ENCODE measurements at places on chromosomes 7 and 10.

GRCh38 chr7:2120841-2121830, 111.6 kb downstream of the MAD1L1 start:
- no peak for DNase-seq

DNA sequence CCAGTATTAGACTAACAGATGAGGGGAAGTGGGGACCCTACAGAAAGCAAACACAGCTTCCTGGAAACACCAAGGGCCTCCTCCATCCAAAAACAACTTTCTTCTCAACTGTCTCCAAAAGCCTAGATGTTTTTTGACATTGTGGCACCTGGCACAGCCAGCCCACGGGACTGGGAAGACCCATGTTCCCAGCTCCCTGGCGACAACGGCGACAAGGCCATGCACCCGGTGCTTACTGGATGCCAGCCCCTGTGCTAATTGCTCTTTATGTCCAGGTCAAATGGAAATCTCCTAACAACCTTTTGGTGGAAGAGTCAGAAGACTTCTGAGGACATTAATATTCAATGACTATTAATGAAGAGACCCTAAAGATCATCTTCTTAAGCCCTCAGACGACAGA, 7.1 kb downstream of the FGFR2 start:
- no peak for DNase-seq

DNA sequence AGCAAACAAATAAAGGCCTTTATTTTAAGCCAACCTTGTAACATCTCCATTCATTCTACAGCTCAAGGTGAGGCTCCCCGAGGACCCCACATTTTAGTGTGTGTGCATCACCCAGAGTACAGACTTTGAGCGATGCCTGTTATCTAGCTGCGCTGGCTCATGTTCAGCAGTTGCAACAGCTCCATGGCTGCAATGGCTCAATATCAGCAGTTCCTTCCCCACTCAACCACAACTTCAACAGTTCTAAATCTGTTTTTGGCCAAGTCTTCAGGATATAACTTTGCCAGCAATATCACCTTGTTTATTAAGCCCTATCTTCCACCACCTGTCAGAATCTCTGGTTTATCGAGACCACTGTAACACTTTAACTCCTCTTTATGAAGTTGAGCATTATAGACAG, 95.8 kb downstream of the WNT2 start:
- no peak for DNase-seq

DNA sequence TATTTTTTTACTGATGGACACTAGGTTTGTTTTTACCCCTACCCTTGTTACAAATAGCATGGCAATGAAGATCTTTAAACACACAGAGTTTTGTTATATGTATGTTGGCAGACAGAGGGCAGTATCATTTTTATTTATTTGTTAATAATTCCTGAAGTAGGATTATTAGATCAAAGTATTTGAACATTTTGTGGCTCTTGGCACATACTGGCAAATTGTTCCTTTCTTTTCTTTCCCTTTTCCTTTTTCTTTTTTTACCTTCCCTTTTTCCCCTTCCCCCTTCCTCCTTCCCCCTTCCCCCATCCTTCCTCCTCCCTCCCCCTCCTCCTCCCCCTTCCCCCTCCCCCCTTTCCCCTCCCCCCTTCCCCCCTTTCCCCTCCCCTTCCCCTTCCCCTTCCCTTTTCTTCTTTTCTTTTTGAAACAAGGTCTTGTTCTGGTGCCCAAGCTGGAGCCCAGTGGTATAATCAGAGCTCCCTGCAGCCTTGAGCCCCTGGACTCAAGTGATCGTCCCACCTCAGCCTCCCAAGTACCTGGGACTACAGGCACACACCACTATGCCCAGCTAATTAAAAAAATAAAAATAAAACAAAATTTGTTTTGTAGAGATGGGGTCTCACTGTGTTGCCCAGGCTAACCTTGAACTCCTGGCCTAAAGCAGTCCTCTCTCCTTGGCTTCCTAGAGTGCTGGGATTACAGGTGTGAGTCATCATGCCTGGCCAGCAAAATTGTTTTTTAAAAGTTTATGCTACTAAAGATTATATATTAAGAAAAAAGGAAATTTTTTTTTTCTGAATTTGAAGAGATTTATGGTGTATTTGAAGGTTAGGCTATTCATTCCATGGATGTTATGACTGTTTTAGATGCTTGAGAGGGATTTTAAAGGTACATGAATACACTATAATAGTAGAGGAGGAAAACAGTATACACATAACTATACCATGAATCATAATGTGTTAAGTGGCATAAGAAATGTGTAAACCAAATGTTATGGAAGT, 39.3 kb downstream of the SEPTIN7 start:
- no peak for DNase-seq

DNA sequence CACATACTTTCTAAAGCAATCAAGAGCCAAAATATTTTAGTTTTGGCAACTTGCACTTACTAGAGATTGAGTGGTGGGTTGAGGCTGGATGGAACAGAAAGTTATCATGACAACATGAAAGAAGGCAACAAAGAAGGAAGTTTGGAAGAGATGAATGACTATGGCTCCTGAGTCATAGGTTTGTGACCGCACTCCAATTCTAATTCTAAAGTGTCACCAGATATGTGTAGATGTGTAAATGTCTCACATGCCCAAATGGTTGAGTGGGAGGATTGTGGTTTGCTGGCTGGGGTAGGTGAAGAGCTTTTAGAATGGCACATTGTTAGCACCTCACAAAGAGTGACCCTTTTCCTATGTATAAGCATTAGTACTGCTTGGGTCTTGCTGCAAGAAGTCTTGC, 20.2 kb downstream of the TAS2R16 start:
- no peak for DNase-seq

- DNase-seq: no peak
These were observed 352.7 kb downstream of the PHTF2 start for GRCh38 chr7:78151229-78151628.

- DNase-seq: no peak
These were observed 45.1 kb upstream of the NPTX2 start for GRCh38 chr7:98571986-98572385.

DNA sequence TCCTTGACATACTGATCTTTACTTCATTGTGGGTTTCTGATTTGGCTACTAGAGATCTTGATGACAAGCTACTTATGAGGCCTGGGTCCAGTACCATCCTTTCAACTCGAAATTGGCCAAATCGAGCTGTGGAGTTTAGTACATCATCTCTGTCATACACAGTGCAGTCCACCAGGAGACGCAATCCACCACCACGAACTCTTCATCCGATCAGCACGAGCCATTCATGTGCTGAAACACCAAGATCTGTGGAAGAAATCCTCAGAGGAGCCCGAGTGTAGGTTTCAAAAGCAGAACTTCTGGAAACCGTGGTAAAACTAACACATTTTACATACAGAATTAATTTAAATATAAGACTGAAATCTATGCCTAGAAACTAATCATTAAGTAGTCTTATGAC, 14.2 kb downstream of the DNAJC9 start:
- no peak for DNase-seq

GRCh38 chr7:25870574-25870973, 281.4 kb upstream of the NFE2L3 start:
- DNase-seq: no peak

- DNase-seq: no peak
These were observed 142.7 kb downstream of the KMT2E start for GRCh38 chr7:105156731-105157130.

GRCh38 chr10:73892310-73893030, 18.1 kb upstream of the CAMK2G start:
- no peak for DNase-seq

DNA sequence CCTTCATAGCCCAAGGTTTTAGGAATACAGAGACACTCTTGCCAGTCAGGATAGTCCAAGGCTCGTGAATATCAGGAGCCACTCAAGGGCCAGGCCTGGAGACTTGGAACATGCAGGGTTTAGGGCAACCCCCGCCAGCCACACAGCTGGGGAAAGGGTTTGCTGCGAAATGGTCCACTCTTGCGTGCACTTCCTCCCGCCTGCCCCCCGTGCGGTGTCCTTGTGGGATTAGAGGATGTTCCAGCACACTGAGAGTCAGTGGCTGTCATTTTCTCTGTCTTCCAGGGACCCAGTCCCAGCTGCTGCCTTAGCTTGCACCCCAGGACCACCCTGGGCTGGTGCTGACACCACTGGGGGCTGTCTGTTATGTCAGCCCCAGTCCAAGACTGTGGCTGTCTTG, 38.5 kb downstream of the POR start:
- no peak for DNase-seq

DNA sequence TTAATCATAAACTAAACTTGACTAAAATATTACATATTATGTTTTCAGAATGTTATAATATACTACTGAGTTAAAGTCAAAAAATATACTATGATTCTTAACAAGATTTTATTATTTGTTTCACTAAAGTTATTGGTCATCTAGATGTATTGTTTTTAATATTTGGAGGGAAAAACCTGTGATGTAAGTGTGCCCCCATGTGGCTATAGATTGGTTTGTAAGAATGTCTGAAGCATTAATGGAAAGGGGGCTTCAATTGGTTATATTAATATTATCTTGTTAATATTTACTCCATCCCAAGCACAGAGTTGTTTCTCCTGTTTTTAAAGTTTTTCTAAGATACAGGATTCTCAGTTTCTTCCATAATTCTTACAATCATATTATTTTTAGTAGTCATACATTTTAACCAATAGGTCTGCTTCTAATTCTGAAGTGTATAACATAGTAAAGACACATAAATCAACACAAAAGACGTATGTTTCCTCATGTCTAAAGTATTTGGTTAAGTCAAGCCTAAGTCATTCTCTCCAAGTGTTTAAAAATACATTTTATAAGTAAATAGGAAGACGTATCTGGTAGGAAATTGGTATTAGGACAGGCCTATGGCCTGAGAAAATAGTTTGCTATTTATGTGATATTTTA, 58.0 kb downstream of the GNAT3 start:
- DNase-seq: peak; percentile 30

- peak; percentile 72 for DNase-seq
These were observed at the start of gene AP5Z1 for GRCh38 chr7:4775250-4775847. Gene AP5Z1 (plus strand): TSS chr7:4775623. CDS start chr7:4775716, 93 bp downstream.

DNA sequence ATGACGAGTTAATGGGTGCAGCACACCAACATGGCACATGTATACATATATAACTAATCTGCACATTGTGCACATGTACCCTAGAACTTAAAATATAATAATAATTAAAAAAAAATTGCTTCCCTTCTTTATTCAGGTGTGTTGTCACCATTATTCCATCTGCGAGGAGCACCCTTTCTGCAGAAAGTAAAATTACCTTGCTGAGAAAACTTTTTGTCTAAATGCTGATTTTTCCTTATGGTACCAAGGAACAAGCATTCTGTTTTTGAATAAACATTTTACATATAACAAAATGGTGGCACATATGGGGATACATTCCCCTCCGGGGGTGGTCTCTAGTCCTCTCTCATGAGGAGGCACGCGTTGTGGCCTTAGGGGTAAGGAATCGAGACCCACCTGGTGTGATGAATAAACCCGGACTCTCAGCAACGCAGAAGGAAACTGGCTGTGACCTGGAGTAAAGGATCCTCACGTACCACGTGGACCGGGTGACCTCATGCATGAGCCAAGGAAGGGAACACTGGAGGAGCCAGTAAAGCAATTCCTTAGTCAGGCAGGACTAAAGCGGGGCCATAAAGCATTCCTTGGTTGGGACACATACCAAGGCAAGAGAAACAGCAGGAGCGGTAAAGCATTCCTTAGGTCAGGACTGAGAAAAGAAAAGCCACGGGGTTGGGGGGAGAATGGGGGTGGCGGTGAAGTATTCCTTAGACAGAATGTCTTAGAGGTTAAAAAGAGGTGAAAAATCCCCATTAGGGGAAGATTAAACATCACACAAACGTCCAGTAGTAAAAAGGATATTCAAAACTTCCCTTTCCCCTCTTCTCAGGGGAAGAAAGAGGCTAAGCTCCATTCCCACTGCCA, 20.8 kb upstream of the OPTN start:
- no peak for DNase-seq

GRCh38 chr7:152050547-152050971, 25.1 kb downstream of the GALNT11 start:
- no peak for DNase-seq

GRCh38 chr10:11184093-11184492, 166.4 kb downstream of the CELF2 start:
- DNase-seq: no peak

- no peak for DNase-seq
These were observed 97.8 kb upstream of the KLF6 start for GRCh38 chr10:3882855-3883254.

DNA sequence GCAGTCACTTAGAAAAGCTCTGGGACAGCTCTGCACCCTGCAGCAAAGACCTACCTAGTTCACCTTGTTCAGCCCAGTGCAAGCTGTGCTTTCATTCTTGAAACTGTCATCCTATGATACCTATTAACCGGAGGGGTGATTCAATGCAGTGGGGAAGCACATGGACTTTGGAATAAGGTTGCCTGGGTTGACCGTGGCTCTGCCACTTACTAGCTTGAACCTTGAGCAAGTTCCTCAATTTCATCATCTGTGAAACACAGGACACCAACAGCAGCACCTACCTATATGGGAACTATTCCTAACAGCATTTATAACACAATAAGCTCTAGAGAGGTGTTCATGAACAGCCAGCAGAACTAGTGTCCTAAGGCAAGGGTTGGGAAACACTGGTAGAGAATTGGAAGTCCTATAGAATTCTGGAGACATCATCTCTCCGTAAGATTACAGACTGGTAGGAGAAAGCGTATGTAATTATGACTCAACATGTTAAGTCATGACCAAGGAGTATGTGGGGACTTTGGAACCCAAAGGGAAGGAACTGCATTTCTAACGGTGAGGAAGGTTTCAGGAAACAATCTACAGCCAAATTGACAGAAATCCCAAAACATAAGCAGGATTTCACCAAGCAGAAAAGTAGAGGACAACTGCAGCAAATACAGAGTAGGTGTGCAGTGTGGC, 270.0 kb downstream of the USP6NL start:
- no peak for DNase-seq

DNA sequence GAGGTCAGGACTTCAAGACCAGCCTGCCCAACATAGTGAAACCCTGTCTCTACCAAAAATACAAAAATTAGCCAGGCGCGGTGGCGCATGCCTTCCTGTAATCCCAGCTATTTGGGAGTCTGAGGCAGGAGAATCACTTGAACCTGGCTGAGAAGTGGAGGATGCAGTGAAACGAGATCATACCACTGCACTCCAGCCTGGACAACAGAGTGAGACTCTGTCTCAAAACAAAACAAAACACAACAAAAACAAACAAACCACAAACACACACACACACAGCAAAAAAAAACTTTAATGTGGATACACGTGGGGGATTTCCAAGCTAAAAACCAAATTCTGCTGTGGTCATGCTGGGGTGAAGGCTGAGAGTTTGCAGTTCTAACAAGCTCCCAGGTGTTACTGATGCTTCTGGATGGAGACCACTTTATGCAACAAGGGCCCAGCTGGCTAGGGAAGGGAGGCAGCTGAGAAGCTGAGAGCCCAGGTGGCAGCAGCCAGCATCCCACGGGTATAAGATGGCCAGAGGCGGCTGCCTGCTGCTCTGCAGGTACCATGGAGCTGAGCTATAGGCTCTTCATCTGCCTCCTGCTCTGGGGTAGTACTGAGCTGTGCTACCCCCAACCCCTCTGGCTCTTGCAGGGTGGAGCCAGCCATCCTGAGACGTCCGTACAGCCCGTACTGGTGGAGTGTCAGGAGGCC, at the start of gene ZP3:
ZP3 (plus strand) TSS at position 538 of the 699 bp plus-strand sequence; CDS start at position 553, 15 bp downstream.
- no peak for DNase-seq

- DNase-seq: no peak
These were observed 214.4 kb upstream of the KIAA1217 start for GRCh38 chr10:23994459-23995046.

- no peak for DNase-seq
These were observed 886.4 kb downstream of the DNAJB9 start for GRCh38 chr7:109456116-109456515.
